ENCODE measurements at places on chromosomes 13 and 19. TPM values are rescaled to one million over a fixed set of nuclear protein-coding genes. Genes with fewer than 3 reads are reported as not detected.

Gene FLT1
- total RNA-seq: 156 TPM

Gene SIGLEC11
- total RNA-seq: not detected

Gene CPB2
- total RNA-seq: not detected

Gene SIGLECL1
- total RNA-seq: not detected

Gene PNMA8A
- 3.3 TPM for total RNA-seq

Gene NLRP9
- not detected for total RNA-seq

Gene ZSCAN22
- total RNA-seq: 3.5 TPM

Gene CYP4F12
- not detected for total RNA-seq

Gene GRK1
- total RNA-seq: not detected

Gene GNG7
- total RNA-seq: 0.19 TPM

Gene UBE2L5
- not detected for total RNA-seq

Gene FAM83E
- not detected for total RNA-seq

Gene NCCRP1
- total RNA-seq: not detected

Gene KLK14
- not detected for total RNA-seq

Gene IZUMO4
- 6.6 TPM for total RNA-seq

Gene ELSPBP1
- not detected for total RNA-seq

Gene SPACA4
- total RNA-seq: not detected

Gene GSX1
- total RNA-seq: not detected

Gene CELF5
- 0.41 TPM for total RNA-seq

Gene ZNF583
- total RNA-seq: 6.4 TPM

Gene DIRAS1
- total RNA-seq: 3.1 TPM

Gene TNFSF9
- 12.1 TPM for total RNA-seq

Gene OR4F17
- total RNA-seq: not detected

Gene TINCR
- not detected for total RNA-seq

Gene SMIM44
- not detected for total RNA-seq

Gene FAAP24
- 1.6 TPM for total RNA-seq

Gene ZNF253
- total RNA-seq: 6.7 TPM

Gene SERP2
- total RNA-seq: 0.29 TPM

Gene TNFRSF19
- total RNA-seq: 8.0 TPM

Gene CEACAM20
- not detected for total RNA-seq

Gene TPM4
- 865 TPM for total RNA-seq

Gene SLC25A41
- total RNA-seq: not detected

Gene PEG3
- total RNA-seq: 0.34 TPM

Gene CGB3
- not detected for total RNA-seq

Gene CDX2
- not detected for total RNA-seq

Gene SLAIN1
- 3.4 TPM for total RNA-seq

All from glomerular endothelial cell (primary cell).